NT2/D1 (cell line): ENCODE measurements at places on chromosomes 13 and 19.

- no peak for DNase-seq
These were observed 4.0 kb downstream of the BRD4 start for GRCh38 chr19:15328312-15328711.

DNA sequence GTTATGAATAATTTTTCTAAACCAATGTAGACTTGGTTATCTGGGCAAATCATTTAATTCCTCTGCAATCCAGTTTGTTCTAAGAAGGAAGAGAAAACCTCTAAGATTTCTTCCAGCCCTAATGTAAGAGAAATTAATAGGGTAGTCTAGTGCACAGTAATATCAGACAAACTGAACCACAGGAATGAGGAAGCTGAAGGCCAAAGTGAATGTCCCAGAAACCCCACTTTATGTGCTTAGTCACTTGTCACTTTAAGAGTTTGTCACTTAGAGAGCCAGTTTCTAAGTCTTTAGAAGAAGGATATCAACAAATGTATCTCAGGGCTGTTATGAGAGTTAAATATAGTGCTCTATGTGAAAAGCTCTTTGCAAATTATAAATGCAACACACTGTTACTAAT lies 750.6 kb downstream of the DIAPH3 start:
- DNase-seq = no peak

DNA sequence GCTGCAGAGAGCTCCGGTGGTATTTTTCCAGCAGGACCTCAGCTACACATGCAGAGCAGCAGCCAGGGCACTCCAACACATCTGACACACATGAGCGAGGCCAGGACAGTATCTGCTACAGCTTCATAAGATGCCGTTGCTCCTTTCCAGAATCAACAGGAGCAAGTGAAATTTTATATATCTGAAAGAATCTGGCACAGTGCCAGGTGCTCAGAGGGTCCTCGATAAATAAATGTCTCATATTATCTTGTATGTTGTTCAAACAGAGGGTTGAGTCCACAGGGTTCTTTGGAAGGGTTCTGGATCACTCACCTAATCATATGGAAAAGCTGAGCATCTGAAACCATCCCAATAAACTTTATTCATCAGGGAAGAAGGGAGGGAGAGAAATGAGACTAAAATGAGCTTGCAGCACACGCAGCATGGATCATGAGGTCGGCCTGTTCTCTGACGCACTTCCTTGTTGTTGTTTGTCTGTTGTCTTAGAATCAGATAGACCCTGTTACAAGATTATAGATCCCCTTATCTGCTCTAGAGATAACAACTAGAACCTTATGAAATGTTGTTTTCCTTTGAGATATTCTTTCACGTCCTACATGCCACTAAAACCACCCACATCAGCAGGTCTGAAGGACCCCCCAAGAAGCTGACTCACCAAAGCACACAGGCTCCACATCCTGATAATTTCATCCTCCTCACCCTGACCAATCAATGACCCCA lies 3.2 kb upstream of the METTL21C start:
- no peak for DNase-seq

- DNase-seq = no peak
These were observed 109.4 kb downstream of the KCTD15 start for GRCh38 chr19:33905937-33906577.

- no peak for DNase-seq
These were observed 1.7 kb upstream of the SLC10A2 start for GRCh38 chr13:103067751-103068555.

DNA sequence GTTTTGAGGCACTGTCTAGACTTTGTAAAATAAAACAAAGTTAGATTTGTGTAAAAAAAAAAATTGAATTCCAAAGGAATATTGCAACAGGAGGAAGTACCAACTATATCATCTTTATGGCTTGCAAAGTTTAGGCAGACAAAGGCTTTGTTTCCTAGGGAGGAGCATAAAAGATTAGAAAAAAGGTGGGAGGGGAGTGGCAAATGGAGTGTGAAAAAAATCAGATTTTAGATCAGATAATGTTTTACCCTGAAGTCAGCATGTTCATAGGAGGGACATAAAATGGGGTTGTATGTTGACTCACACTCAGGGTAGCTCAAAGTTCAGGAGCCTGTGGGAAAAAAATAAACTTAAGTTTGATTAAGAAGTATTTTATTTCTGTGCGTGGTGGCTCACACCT lies 3.7 kb downstream of the ZNF85 start:
- no peak for DNase-seq

- DNase-seq = no peak
These were observed 164.2 kb downstream of the ABCC4 start for GRCh38 chr13:95137096-95137495.

DNA sequence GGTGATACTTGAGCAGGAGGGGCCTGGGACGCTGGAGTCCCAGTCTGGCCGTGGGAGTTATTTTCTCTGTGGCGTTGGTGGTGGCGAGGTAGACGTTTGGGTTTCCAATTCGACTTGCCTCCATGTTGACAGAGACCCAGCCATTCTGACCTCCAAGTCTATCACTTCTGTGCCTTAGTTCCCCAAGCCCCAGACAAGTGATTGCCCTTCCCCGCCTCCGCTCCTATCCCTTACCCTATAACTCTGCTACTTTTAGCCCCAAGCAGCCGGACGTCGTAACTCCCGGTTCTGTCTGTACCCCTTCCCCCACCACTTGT lies 549 bp downstream of the TIMM50 start:
- DNase-seq = no peak

DNA sequence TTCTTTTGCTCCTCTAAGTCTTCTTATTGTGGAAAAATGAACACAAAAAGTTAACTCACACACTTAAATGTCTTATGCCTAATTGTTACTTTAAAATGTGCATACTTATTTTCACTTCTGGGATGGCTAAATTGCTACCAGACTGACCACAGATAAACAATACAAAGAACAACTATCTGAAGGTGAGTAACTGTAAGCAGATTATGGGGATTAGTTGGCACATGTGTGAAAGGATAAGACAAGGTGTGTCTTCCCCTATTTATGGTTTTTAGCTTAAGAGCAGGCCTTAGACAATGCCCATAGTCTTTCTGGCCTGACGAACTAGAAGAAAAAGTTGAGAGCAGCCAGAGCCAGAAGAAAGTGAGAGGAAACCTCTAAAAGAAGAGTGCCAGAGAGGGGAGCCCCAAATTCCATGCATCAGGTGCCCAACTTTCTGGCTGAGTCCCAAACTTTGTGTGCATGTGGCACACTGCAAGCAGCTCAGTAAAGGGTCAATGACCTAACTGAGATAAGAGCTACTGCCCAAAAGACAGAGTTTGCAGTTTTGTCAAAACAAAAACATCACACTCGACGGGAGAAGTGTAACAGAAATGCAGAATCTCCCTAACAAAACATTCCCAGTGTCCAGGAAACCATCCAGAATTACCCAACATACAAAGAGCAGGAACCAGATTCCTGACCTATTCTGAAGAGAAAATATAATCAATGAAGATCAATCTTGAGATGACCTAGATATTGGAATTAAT lies 375.4 kb downstream of the KCNRG start:
- no peak for DNase-seq
